ENCODE measurements at places on chromosomes 4 and X.

DNA sequence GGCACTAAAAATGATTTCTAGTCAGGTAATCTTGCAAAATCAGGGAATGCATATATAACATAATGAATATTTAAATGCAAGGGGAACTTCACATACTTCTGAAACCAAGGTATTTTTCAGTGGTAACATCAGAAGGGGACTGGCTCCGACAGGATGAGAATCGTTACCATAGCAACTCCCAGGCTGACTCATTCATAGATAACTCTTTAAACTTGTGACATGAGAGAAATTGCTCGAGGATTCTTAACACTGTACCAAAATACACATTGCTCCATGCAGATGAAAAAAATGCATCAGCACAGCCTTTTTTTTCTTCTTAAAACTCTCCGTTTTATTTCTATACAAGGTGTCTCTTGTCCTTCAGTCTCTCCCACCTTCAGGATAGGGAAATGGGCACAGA, 114.3 kb downstream of the GABRB1 start:
- DNase-seq = no peak

- DNase-seq = no peak
Measured at GRCh38 chr4:60822986-60823385, 377.1 kb upstream of the ADGRL3 start.

- DNase-seq = peak; percentile 80
Measured at GRCh38 chr4:170027181-170027829, 1.1 kb upstream of the MFAP3L start.

DNA sequence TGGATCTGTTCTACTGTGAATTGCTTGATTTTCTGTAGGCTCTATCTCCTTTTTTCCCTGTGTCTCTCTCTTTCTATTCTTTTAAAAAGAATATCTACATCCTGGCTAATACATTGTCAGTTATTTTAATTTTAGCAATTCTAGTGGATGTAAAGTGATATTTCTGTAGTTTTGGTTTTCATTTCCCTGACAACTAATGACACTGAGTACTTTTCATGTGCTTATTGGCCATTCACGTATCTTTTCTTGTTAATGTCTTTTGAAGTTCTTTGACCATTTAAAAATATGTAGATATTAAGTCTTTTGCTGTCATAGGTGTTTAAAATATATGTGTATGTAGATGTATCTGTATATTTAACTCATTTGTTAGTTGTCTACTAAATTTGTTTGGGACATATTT, 59.0 kb upstream of the SOX3 start:
- no peak for DNase-seq

- DNase-seq = no peak
Measured at GRCh38 chr4:44494810-44495701, 46.4 kb upstream of the KCTD8 start.

DNA sequence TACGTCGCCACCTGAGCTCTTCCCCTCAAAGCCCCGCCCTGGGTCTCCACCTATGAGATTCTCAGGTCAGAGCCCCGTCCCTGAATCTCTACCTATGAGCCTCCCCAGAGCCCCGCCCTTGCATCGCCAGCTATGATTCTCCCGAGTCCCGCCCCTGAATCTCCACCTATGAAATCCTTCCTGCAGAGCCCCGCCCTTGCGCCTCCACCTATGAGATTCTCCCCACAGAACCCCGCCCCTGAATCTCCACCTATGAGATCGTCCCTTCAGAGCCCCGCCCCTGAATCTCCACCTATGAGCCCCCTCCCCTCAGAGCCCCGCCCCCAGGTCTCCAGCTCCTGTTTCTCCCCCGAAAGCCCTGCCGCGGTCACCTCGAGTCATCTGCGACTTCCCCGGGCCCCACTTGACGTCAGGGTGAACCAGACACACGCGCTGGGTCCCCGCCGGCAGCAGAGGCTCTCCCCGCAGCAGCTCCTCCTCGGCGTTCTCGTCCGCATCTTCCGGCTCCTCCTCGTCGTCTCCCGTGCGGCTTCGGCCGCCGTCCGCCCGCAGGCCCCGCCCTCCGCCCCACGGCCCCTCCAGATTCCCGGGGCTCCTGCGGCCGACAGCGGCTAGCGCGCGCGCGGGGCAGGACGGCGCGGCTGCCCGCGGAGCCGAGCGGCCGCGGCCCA, 393 bp downstream of the GTPBP6 start:
- peak; percentile 90 for DNase-seq

DNA sequence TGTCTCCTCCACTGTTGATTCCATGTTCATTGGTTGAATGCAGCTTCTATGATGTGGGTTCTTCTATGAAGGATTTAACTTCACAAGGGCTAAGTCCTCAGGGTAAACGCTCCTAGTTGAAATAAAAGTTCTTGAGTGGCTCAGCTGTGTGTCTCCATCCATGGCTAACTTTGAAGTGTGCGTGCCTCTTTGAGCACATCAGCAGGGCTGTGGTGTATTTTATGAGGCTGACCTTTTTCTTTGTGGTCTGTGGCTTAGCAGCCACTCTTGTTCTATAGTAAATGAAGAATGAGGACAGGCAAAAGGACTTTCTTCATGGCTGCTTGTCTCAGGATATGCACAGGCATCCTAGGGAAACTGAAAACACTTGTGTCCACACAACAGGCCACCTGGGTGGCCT, 88.5 kb downstream of the KIT start:
- no peak for DNase-seq

GRCh38 chrX:95996294-95996693, 688.3 kb upstream of the DIAPH2 start:
- DNase-seq = no peak

DNA sequence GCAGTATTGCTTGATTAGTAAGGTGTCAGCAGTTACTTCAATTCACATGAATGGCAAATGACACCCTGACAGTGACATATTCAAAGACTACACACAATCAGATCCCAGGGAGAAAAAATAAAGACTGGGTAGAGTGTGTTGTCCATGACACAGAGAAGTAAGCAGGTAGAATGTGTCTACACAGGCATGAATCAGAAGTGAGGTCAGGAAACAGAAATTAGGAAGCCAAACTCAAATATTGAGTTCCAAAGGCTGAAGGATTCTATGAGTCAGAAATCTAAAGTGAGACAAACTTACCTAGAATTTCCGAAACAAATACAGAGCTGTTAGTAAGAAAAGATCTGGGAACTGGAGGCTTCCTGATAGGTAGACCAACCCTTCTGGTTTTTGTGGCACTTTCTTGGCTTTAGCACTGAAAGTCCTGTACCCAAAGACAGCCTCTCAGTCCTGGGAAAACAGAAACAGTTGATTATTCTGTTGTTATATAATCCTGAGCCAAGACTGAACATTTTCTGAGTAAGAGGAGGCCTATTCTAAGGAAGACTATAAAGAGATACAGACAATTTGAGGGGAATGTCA, 24.3 kb upstream of the GLRA2 start:
- no peak for DNase-seq

Data from activated CD8-positive, alpha-beta memory T cell treated with anti-CD3 and anti-CD28 coated beads for 1 hour (primary cell).